ENCODE measurements at places on chromosomes 7 and 10.

DNA sequence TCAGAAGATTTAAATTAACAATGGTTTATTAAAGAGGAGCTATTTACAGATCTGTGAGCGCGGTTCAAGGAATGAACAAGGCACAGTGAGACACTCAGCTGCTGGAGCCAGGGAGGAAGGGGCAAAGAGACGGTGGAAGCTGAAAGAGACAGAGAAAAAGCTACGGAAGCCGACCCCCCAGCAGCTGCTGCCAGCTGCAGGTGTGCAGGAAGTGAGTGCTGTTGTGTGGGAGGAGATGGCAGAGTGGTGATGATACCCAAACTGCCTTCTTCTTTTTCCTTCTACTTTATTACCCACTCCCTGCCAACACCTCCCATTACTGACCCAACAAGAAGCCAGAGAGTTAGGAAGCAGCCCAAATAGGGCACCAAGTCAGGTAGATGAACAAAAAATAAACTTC, 41.9 kb upstream of the MBL2 start:
- no peak for DNase-seq

DNA sequence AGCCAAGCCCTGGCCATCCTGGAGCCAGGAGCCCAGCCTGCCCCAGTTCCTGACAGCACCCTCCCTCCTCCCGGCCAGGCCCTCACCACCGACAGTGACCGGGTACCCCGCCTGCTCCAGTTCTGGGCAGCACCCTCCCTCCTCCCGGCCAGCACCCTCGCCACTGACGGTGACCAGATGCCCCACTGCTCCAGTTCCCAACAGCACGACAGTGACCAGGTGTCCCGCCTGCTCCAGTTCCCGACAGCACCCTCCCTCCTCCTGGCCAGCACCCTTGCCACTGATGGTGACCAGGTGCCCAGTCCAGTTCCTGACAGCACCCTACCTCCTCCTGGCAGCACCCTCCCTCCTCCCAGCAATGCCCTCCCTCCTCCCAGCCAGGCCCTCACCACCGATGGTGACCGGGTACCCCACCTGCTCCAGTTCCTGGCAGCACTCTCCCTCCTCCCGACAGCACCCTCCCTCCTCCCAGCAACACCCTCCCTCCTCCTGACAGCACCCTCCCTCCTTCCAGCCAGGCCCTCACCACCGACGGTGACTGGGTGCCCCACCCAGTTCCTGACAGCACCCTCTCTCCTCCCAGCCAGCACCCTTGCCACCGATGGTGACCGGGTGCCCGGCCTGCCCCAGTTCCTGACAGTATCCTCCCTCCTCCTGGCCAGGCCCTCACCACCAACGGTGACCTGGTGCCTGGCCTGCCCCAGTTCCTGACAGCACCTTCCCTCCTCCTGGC, 40.3 kb downstream of the VIPR2 start:
- DNase-seq, result no peak

GRCh38 chr10:125209591-125210355, 49.4 kb upstream of the CTBP2 start:
- DNase-seq, result no peak

DNA sequence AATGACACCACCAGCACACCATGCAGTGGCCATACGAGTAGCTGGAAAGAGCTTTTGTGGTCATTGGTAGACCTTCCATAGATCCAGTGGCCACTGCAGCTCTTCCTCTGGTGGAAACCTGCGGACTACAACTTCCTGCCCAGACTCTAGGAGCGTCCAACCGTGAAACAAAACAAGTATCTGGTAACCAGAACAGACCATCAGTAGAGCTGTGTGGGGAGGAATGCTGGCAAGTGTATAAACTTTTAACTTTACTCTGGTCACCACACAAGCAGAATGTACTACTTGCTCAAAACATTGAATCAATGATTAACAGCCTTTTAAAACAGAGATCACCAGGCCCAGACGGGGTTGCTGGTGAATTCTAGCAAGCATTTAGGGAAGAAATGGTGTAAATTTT, 154.7 kb upstream of the DGKB start:
- DNase-seq, result no peak

DNA sequence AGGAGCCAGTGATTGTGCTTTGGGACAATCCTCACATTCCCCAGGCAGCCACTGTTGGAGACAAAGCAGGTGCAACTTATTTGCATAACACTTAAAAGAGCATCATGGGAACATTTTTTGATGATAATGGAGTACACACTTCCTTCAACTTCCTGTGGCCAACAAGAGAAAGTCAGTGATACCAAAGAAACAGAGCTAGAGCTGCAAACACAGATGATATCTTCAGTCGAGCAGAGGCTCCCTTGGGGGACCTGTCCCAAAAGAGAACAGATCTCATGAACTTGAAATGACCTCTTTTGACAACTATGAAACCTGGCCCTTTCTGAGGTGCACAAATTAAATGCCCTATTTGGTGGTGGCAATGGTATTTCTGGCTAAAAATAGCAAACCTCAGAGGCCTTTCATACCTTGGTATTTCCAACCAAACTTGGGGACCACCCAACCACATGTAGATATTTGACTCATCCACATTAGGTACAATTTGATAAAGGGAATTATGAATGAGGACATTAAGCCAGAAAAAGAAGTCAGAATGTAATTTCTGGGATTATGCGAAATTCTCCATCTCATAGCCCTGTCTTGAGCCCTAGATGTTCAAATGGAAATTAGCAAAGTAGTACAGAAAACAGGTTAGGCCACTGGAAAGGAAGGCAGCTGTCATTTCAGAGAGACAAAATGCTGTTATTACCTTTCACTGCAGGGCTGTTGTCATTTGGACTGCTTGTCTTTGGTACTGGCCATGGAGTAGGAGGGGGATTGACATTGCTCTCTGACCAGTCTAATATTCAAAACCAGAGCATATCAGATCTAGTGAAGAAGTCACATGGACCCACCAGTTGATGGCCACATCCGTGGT, 146.2 kb downstream of the ICA1 start:
- no peak for DNase-seq

GRCh38 chr7:29090836-29091601, 55.3 kb downstream of the CPVL start:
- no peak for DNase-seq

DNA sequence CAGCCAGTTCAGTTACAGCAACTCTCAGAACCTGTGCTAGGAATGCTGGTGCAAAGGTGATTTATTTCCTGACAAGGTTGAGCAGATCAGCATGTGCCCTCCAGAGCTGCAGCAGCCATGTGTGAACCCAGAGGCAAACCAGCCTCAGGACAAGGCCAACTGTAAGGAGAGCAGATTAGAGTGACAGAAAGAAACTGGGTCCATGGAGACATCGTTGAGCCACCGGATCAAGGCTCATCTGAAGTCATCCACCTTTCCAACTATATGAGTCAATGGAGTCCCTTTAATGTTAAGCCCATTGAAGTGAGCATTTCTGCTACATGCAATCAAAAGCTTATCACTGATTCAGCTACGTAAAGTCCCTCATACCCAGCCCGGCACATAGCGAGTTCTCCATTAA, 26.4 kb downstream of the KCNMA1 start:
- DNase-seq, result no peak

DNA sequence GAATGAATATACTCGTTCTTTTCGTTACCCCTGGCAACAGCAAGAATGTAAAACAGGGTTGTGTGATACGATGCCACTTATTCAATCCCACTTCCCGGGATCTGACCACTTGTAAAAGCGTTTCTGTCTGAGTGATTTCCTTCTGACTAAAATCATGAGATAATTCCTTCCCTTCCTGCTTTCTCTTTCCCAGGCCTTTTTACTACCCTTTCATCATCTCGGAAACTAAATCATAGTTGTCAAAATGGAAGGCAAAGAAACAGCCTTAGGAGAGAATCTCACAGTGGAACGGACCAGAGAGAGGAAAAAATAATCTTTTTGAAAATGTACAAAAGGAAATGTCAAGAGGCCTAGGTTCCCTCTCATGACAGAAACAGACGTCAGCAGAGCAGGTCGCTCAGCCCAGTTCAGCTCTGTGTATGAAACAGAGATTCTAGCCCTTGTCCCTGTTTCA, 29.8 kb downstream of the DIP2C start:
- no peak for DNase-seq

DNA sequence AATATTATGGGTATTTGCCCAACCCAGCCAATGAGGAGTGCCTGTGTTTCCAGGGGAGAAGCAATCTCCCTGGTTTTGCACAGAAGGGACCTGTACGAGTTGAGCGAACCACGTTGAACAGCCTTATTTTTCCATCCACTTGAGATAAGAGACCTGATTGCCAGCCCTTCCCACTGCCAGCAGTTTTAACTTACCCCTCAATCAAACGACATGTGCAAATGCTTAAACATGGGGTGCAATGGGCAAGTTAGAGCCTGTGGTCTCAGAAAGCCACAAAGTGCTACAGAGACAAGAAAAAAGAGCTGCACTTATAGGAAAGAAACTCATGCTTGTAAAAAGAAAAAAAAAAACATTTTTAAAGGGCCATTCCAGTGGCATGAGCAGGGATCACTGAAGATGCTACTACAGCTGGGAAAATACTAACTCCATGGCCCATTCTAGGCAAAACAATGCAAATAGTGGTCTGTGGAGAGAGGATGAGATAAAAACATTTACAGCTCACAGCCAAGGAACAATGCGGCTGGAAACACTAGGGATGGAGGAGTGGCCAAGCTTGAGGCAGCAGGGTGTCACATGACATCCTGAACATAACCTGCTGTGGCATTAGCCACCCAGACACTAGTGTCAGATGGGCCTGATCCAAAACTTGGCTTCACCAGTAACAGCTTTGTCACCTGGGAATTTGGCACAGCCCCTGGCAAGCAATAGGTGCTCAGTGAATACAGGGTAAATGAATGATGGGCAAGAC, 162.8 kb downstream of the ELMO1 start:
- no peak for DNase-seq

GRCh38 chr10:123870260-123870659, 21.3 kb downstream of the CPXM2 start:
- DNase-seq, result no peak

- DNase-seq, result no peak
These were observed 67.6 kb upstream of the GATA3 start for GRCh38 chr10:7986851-7987250.

DNA sequence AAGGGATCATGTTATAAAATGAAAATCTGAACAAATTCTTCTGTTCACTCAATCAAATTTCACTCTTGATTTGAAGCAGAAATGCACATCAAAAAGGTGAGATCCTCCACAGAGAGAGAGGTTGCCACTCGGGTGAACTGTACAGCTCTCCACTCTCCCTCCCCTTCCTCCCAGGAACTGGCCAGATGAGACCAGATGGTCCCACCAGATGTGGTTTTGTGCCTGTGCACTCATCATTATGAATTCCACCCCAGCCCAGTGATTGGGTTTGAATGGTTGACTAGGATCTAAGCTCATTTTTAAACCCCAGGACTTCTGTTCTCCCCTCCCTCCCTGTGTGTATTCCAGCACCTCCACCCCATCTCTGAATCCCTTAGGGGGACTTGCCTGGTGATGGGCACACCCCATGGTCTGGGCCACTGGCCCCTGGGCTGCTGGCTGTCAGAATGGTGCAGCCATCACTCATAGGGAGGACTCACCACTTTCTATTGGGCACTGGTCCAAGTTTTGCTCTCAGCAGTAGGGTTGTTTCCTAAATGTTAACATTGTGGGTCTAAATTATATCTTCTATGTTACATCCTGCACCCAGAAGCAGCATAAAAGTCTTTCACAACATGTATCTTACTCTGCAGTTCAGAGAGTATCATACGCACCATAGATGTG, 393.1 kb downstream of the TNS3 start:
- no peak for DNase-seq

- DNase-seq, result peak; percentile 35
These were observed 24.6 kb upstream of the ITGA8 start for GRCh38 chr10:15744217-15744865.

DNA sequence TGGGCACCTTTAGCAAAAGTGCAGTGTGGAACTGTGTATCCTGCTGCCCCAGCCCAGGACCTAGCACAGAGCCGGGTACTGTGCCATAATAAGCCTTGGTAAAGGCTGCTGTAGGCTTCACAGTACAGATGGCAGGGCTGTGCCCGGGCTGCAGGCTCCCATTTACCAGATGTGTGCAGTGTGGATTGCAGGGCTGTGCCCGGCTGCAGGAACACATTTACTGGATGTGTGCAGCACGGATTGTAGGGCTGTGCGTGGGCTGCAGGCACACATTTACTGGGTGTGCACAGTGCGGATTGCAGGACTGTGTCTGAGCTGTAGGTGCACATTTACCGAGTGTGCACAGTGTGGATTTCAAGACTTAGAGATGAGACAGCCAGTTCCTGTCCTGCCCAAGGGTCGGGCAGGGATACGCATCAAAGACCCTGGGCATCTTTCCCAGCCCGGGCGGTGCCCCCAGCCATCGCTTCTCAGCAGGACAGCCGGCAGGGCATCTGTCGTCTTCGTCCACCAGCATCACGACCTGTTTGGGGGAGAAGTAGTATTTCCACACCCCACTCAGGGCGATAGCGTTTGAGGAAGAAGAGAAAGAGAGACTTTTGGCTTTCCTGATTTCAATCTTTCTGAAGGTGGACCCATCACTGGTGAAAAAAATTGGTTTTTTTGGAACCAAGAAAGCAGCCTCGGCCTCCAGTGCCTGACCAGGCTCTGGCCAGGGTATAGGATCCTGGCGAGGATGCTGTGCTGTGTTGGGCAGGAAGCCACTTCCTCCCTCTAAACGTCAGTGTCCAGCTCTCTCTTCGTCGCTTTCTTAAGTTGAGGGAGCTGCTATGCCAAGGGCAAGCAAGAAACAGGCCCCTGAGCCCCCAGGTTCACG, 180.8 kb downstream of the CUX1 start:
- no peak for DNase-seq

- DNase-seq, result no peak
These were observed 9.2 kb downstream of the IKZF5 start for GRCh38 chr10:122999347-122999746.

DNA sequence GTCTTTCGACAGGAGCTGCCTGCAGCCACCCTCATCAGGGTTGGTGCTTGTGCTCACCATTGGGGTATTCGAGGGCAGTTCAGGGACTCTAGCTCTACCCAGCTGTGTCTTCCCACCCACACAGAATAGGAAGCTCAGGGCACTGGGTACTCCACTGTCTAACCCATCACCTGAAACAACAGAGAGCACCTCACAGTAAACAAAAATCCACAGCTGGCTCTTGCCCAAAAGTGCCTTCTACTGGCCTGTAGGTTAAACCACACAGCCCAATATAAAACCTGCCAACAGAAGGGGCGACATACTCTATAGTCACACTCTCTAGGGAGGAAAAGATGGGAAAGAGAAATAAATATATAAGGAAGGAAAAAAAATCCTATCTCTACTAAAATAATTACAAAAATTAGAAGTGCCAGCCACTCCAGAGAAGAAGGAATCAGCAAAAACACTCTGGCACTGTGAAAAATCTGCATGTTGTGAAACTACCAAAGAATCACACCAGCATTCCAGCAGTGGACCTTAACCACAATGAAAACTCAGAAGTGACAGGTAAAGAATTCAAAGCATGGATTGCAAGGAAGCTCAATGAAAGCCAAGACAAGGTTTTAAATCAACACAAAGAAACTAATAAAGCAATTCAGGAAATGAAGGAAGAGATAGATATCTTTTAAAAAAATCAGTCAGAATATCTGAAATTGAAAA, 110.0 kb downstream of the HGF start:
- DNase-seq, result no peak

DNA sequence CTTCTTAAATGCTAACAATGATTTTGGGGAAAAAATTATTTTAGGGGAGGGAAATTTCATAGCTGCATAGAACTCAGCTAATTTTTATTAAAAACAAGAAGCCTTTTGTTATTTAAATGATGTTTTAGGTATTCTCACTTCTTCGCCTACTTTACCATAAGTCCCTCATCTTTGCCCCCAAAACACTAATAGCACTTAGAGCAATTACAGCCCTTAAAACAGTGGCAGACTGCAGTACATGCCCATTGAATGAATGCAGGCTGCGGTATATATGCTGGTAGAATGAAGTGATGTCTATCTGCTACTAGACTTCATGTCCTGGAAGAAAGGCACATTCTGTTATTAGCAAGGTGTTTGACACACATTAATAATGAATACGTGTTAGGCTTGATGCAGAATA, 2.9 kb upstream of the SPAG6 start:
- DNase-seq, result no peak
